ENCODE measurements at places on chromosomes 1 and 21. TPM values are rescaled to one million over a fixed set of nuclear protein-coding genes. Genes with fewer than 3 reads are reported as not detected.

DNA sequence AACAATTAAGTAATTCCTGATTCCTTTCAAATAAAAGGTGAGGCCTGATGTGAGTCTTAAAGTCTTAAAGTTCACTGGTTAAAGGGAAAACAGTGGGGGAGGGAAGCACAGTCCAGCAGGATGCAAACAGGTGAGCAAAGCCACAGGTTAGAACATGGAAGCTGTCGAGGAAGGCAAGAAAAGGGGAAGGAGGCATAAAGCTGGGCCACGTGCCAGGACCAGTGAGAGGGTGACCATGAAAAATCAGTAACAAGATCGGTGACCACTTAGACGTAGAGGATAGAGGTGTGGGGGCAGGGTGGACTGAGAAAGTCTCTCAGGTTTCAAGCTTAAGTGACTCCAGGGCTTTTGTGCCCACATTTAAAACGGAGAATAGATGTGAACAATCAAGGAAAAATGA lies 231.3 kb downstream of the SETD4 start:
- no peak for DNase-seq

DNA sequence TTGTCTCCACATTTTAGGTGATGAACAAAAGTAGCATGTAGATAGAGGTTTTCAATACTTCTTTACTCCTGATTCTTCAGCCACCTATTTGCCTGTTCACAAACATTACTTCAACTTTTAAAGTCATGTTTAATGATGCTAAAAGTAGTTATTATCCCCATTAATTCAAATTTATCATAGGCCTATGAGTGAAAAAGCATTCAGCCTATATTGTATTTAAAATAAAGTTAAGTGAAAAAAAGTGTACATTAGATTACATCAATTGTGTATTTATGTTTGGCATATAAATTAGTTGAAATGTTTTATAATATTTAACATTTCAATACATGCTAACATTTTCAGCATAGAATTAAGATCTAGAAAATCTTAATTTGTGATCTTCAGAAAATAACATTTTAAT lies 10.5 kb downstream of the CDKN2C start:
- DNase-seq: no peak

DNA sequence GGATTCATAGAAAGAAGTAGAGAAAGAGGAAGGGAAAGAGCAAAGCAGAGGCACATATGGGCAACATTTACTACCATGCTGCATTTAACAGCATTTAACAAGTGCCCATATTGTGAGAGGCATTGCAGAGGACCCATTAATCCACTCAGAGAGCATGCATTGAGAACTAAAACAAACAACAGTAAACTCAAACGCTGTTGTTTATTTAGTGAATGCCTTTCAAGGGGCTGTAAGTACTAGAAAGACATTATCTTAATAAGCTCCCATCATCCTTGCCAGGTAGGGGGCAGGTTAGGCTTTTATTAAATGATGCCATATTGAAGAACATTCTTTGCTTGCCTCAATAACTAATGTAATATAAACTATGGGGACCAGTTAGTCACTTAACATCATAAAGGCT lies 254.3 kb upstream of the DAB1 start:
- DNase-seq: no peak

DNA sequence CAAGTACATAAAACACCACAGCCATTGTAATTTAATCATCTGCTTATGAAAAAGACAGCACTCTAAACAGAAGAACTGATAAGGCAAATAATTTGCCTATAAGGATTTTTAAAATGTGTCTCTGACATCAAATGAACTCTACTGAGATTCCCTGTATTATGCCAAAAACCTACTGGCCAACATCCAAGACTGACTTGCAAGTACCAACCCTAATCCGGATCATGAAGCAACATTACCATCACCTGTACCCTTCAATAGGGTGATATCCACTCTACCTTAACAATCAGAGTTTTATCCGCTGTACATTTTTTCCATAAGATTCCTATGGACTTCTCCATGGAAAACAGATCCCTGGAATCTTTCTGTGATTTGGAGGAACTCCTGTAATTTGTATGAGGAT lies 4.6 kb downstream of the RGS7 start:
- no peak for DNase-seq

DNA sequence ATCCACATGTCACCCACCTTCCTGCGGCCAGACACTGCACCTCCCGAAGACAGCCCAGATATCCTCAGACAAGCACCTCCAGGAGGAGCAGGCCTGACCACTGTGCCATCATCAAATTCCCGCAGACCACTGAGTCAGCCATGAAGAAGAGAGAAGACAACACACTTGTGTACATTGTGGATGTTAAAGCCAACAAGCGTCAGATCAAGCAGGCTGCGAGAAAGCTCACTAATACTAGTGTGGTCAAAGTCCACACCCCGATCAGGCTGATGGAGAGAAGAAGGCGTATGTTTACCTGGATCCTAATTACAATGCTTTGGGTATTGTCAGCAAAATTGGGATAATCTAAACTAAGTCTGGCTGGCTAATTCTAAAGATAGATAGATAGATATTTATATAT lies 41.4 kb upstream of the BECN2 start:
- no peak for DNase-seq

DNA sequence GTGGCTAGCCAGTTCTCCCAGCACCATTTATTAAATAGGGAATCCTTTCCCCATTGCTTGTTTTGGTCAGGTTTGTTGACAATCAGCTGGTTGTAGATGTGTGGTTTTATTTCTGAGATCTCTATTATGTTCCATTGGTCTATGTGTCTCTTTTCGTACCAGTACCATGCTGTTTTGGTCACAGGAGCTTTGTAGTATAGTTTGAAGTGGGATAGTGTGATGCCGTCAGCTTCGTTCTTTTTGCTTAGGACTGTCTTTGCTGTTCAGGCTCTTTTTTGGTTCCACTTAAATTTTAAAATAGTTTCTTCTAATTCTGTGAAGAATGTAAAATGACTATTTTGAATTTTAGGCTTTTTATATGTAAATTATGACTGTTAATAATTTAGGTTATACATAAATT lies 68.9 kb downstream of the WDR64 start:
- no peak for DNase-seq

The LCE1E gene
- not detected for total RNA-seq
